Stimulated activated CD8-positive, alpha-beta memory T cell treated with anti-CD3 and anti-CD28 coated beads, Interleukin-15, amount 100 ng/mL, for 48 hours (primary cell): ENCODE measurements at places on chromosomes 3 and 15.

- DNase-seq: no peak
Observed at GRCh38 chr15:93152360-93152759, 63.3 kb upstream of the RGMA start.

DNA sequence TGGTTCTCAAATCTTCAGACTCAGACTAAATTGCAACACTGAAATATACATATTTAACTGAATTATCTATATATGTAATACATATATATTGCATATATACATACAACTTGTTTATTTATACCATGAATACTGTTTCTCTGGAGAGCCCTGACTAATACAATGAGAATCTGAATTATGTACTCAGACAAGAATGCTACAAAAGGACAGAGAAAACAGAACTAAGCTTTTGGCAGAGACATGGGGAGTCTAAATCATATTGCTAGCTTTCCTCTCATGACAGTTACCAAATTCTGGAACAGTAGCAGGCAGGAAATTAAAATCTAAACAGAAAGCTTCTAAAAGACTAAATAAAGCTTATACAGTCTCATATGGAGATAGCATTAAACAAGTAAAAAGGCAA is 142.4 kb upstream of the KCNMB2 start:
- no peak for DNase-seq

GRCh38 chr3:161149529-161149928 is 44.4 kb upstream of the B3GALNT1 start:
- no peak for DNase-seq

DNA sequence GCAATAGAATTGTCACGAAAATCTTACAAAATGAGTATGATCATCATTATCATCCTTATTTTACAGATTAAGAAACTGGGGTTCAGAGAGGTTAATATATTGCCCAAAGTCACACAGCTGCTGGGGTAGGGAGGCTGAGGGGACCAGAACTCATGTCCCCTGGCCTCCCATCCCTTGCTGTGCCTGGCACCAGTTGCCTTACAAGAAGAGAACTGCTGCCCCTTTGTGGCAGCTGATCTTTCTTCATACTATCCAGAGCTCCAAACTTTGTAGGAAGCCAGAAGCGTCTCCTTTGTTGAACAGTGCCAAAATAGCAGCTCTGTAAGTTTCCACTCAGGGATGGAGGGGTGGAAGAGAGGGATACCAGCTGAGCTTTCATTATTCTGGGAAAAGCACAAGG is 236.8 kb upstream of the TBC1D5 start:
- no peak for DNase-seq
